Posterior cingulate gyrus (tissue), 11 donors: ENCODE measurements at places on chromosomes 4 and X.

DNA sequence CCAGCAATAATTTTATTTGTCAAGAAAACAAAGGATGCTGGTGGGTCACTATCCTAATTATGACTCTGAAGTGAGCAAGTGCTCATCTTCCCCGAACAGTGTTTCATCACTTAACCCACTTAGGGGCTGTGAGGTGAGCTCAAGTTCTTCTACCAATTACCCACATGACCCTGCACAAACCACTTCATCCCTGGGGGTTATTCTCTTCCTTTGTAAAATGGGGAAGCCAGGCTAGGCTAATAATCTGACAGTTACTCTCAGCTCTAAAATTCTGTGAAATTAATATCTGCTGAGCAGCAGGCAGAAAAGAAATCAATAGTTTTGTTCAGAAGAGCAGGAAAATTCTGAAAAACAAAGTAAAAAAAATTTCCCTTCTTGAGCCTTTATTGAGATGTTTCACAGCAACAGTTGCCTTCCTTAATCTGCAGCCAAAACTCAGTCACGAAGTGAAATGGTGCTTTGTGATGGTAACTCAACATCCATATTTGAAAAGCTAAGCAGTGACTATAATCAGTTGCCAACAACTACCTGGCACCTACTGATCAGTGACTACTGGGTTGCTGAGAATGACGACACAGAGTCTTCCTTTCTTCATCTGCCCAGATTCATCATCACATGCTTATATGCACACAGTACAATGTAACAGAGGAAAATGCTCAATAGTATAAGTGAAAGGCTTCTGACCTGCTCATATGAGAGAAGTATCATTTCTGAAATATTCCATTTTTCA is 24.1 kb downstream of the ATP8A1 start:
- DNase-seq, result no peak

- DNase-seq, result no peak
These were observed 24.5 kb upstream of the PACRGL start for GRCh38 chr4:20675786-20676185.

DNA sequence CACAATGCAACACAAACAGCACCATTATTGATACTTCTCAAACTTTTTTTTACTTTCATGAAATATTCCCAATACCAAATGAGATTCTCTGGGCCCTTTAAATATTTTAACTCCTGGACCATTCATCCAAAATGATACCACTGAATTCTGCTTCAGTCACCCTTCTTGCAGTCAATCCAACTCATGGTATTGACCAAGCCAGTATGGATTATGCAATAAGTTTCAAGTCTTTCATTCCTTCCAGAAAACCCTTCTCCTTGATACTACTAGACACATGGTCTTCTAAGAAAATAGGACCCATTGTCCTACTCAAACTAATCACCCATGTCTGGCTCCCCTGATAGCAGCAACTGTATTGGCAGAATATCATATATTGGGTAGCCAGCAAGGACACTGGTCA is 23.0 kb downstream of the ZNF721 start:
- no peak for DNase-seq

- no peak for DNase-seq
These were observed 18.7 kb downstream of the NDNF start for GRCh38 chr4:121053601-121054143.

DNA sequence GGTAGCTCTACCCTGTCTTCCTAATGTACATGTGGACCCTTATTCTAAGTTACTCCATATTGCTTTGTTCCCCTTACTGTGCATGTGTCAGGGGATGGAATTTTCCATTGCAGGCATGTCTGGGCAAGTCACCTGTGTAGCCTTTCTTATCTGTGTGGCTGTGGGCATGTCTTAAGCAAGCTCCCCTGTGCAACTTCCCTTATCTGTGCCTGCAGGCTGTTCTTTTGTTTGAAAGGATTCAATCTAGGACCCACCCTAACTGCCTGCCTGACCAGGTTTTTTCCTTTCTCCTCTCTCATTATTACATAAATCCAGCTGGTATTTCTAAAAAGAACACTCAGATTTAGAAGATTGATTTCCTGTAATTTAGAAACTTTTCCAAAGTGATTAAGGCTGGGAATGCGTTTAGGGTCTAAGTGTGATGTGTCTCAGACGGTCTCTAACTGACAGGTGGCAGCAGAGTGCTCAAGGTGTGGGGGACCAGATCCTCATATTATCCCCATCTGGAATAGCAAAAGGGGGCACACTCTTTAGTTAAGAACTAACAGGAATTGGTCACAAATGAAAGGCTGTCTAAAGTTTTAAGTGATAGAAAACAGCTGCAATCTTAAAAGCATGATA is 198.9 kb upstream of the PPP1R2C start:
- no peak for DNase-seq

DNA sequence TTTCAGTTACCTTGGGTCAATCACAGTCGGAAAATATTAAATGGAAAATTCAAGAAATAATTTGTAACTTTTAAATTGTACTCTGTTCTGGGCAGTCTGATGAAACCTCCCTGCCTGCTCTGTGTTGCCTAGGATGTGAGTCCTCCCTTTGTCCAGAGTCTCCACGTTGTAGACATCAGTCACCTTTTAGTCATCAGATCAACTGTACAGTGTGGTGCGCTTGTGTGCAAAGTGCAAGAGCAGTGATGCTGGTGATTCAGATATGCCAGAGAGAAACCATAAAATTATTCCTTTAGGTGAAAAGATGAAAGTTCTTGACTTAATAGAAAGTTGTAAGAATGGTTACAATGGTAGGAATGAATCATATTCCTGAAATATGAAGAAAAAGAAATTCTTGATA is 1.4 kb downstream of the SPATA4 start:
- no peak for DNase-seq
